ENCODE measurements at places on chromosomes 12 and 14.

- no peak for DNase-seq
Measured at GRCh38 chr14:65335411-65335947, 77.1 kb upstream of the FUT8 start.

DNA sequence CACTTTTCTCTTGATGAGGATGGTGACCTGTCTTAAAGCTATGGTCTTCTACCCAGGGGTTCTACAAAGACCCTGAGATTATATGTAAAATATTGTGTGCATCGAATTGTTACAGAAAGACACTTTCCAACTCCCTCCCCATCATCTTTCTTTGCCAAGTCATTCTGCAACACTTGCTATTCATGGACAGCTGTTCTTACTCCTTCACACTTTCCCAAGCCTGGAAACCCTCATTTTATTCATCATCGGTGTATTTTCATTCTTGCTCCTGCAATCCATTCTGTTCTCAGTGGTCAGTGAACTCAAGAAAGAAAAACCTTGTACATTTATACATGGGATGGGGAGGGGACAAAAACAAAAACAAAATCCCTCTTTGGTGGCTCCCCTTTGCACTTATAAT, 90.5 kb upstream of the STXBP6 start:
- no peak for DNase-seq

DNA sequence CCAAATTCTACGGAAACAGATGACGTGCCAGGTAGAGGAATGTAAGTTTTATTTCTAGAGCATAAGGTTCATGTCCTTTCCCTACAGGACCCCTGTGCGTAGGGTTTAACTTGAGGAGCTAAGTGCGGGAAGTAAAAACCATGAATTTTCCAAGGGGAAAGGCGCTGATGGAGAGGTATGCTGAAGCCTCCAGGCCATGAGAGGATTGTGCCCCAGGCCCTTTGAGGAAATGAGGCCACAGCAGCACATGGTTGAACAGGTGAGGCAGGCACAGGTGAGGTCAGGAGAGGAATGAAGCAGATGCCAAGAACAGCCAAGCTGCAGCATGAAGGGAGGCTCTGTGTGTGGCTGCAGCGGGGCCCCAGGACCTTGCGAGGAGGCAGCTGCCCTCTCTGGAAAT, 14.7 kb downstream of the ESRRB start:
- DNase-seq = no peak

DNA sequence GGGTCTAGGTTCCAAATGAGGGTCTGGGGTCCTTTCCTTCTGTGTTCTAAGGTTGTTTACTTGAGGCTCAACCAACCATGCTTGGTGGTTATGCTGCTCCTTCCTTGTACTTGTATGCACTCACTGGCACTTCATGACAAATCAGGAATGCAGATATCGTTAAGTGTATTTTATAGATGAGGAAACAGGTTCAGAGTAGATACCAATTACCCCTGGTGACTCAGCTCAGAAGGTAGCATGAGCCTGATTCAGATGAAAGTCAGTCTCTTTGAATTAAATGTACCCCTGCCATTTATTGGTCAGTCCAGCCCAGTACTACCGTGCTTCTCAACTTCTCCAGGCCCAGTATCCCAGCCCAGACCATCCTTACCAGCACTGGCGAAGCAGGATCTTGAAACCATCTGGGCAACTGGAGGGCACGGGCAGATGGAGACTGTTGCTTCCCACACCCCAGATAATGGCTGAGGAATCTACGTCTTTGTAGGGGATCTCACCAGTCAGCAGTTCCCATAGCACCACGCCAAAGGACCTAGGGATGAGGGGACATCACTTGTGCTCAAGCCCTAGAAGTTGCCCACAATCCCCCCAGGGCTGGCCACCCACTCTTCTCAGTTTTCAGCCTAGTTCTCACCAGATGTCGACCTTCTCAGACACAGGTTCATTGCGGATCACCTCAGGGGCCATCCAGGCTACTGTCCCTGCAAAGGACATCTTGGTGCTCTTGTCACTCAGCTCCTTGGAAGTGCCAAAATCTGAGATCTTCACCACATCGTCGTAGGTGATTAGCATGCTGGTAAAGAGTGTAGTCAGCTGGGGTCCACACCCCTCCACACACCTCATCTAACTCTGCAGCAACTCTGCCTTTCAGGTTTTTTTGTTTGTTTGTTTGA, 14.3 kb downstream of the MAP3K12 start:
- DNase-seq = no peak

DNA sequence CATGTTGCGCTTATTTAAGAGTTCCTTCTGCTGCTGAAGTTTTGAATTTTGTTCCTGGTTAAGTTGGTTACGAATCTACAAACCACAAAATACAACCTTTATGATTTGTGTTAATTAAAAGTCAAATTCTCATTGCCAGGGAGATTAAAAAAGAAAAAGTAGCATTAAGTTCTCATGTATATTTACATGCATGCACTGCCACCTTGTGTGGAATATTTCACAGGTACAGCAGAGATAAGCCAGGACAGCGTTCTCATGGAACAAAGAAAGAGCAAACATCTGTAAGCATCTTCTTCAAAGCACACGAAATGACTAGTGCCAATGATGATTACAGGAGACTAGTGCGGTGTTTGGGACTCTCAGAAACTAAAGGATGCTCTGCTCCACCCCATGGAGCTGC, 34.2 kb downstream of the ZFYVE21 start:
- DNase-seq = no peak

DNA sequence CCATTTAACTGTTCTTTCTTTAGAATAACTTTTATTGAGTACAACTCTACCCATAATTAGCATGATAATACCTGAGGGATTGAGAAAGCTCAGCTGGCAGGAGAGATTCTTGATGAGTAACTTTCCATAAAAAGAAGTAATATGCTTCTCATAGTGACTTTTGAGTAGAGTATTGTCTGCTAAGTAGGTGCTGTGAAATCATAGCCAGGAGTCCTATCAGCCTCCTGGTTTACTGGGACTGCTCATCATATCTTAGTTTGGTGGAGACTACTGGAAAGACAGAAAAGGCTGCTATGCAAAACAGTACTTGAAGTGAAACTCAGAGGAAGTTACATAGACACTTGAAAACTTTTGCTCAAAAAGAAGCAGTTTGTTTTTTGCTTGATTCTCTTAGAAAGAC, 113.3 kb upstream of the ATP2B1 start:
- no peak for DNase-seq

- no peak for DNase-seq
Measured at GRCh38 chr12:114809097-114809496, 125.1 kb upstream of the TBX3 start.

DNA sequence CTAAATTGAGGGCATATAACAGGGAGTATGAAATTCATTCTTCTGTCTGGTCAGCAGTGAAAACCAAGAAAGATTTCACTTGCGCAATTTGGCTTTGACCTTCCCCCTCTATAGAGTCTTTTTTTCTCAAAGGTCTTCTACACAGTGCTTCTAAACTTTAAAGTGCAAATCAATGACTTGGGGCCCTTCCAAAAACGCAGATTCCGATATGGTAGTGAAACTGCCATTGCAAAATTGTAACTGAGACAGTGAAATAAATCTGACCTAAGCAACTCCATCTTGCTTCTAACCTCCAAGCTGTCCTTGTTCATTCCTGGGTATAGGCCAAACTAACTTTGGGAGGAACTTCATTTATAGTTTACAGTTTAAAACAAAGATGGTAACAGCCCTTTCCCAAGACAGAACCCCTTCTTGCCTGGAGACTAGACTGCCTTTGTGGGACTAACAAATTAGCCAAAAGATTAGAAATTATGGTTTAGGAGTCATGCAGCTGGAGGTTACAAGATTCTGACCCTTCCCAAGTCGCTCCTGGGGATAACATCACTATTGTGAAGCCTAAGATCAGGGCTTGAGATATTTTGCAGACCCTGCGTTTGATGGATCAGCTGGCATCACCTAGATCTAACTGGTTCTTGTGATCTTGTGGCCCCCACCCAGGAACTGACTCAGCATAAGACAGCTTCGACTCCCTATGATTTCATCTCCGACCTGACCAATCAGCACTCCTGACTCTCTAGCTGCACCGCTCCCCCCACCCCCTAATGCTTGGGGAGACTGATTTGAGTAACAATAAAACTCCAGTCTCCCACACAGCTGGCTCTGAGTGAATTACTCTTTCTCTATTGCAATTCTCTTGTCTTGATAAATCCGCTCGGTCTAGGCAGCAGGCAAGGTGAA, 5.0 kb downstream of the SLC25A21 start:
- DNase-seq = no peak

DNA sequence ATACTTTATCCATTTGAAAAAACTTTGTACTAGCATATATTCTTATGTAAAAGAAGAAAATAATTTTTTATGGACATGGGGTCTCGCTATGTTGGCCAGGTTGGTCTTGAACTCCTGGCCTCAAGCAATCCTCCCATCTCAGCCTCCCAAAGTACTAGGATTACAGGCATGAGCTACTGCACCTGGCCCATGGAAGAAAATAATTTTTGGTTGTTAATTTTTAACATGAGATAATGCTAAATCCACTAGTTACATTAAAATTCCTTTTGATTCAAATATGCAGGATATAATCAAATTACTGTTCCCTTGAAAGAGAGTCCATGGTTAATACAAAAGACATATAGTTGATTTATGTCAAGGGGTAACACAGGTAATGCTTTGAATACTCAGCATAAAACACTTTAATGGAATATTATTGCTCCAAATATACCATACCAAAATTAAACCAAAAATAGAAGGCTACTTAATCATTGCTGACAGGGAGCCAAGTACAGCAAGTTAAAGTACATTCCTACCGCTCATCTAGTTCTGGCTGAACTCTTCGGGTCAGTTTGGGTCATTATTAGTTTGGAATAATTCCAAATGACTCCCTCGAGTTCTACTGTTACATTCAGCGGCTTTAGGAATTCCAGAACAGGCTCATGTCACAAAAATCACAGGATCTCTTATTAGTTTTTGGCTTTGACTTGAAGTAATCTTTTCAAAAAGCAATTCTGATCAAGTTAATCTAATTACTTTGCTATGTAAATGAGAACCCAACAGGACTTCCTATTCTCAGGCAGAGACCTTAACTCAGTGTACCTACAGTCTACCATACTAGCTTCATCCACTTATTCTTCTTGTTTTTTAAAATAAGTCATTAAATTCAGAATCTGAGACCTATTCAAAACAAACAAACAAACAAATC, 6.1 kb downstream of the SOS2 start:
- DNase-seq = no peak

DNA sequence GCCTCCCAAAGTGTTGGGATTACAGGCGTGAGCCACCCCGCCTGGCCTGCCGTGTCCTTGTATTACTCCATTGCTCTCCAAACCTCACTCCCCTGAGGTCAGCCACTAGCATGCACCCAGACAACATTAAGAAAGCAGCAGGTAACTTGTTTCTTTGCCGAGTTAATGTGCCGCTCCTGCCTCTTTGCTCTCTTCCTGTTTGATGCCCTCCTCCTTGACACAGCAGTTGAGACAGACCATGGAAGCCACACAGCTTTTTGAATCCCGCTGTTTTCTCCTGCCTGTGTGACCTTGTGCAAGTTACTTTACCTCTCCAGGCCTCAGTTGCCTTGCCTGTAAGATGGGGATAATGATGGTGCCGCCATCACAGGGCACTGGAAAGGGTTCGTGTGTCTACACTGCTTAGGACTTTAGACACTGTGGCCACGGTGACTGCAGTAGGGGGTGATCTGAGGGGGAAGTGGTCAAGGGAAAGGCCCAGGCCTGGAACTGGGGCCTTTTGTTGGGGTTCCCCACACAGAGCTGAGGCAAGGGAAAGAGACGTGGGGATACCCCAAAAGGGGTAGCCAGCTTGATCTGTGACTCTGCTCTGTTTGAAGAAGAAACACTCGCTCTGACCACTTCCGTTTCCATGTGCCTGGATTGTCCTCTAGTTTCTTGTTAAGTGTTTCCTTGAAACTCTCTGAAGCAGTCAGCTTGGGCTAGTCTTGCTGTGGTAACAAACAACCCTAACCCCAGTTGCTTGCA, 69.3 kb downstream of the RIN3 start:
- no peak for DNase-seq

- DNase-seq = no peak
Measured at GRCh38 chr12:96015672-96016071, 19.5 kb upstream of the HAL start.

- no peak for DNase-seq
Measured at GRCh38 chr12:89873745-89874144, 165.1 kb upstream of the ATP2B1 start.
